HuH-7 (cell line): ENCODE measurements at places on chromosomes 1 and 21.
A peak's percentile ranks its signal among the peaks of the same experiment; 100 is the strongest.

- DNase-seq, result peak; percentile 18
These were observed 120.7 kb downstream of the CNIH3 start for GRCh38 chr1:224736619-224737352.

DNA sequence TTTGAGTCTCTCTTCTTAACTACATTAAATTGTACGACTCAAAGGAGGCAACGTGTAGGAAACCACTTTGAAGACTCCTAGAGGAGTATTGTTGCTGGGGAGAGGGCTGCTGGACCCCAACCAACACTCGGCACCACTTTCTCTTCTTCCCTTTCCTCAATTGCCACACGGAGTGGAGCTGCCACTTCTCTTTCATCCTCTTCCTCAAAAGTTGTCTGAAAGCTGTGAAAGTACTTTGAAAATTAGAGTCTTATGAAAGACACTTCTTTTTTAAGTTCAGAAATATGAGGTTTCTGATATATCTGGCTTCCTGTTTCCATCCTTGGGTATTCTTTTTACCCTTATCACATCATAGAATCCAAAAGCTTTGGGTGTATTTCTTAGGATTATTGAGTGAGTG, 59.5 kb downstream of the MRPS6 start:
- DNase-seq, result no peak

DNA sequence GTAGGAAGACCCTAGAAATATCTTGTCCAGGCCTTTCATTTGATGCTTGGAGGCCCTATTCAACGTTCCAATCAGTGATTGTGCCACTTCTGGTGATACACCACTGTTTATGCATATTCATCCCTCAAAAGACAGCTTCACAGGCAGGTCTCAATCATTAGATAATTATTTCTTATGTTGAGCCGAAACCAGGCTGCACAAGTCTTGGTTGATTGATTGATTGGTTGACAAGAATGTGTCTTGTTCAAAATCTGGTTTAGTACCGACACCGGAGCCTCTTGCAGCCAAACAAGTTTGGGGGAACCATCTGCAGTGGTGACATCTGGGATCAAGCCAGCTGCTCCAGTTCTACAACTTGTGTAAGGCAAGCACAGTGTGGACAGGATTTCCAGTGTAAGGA, 20.1 kb downstream of the C8A start:
- no peak for DNase-seq

DNA sequence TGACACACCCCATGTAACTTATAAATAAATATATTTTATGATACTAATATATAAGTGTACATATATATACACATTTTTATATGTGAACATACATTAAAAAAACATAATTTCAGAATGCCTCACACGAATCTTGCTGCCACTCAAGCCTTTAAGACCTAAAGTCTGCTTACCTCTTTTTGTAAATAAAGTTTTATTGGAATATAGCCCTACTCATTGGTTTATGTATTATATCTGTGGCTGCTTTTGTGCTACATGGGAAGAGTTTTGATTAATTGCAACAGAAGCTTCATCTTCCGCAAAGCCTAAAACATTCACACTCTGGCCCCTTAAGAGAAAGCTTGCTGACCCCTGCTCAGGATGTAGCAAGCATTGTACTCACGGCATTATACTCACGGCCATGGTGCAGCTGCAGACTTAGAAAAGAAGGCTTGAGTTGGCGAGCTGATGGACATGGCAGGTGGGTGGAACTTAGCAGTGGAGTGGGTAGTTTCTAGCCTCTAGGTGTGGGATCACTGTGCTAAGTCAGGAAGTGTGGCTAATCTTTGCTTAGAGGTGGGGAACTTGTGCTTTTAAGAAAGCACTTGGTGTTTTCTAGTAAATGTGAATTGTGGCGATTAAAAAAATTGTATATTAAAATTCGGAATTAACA, 80.8 kb downstream of the DYRK1A start:
- no peak for DNase-seq

GRCh38 chr1:27300341-27301051, 21.5 kb upstream of the TMEM222 start:
- peak; percentile 92 for DNase-seq

GRCh38 chr1:145716641-145717345, 2.5 kb upstream of the CD160 start:
- no peak for DNase-seq

DNA sequence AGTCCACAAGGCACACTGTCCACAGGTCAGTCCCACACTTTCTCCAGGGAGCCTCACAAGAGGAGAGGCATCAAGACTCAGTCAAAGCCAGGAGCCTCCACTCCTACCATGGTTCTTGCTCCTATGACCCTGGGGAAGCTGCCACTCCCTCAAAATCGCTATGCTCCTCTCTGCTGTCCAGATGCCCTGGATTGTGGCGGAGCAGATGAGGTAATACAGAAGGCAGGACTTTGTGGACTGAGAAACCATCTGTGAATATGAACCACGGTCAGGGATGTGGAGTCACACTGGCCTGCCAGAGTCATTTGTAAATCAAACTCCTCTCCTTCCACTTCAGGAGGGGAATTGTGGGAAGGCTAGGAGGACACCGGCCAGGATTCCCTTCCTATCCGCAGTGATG, 20.6 kb downstream of the VWA5B1 start:
- DNase-seq, result no peak

- no peak for DNase-seq
These were observed 39.0 kb upstream of the MYSM1 start for GRCh38 chr1:58738876-58739275.

DNA sequence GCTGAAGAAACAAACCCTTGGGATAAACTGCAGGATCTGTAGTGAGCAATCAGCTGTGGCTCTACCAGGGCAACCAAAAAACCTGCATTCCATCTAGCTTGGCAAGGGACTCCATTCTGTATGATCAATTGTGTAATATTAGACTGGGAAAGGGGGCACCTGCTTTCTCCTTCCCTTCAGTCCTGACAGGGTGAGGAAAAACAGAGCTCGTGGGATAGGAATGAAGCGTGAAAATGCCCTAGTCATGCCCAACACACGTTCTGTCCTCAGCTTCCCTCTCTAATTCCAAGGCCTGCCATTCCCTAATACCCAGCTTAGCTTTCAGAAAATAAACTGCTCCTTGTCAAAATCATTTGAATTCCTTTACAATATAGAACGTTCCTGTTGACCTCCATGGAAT, 442.3 kb downstream of the PLPP3 start:
- no peak for DNase-seq
